ENCODE measurements at places on chromosomes 6 and 20. TPM values are rescaled to one million over a fixed set of nuclear protein-coding genes. Genes with fewer than 3 reads are reported as not detected.

Gene SEC63
- total RNA-seq: 73.4 TPM

Gene CYP39A1
- total RNA-seq: 6.3 TPM

Gene IPCEF1
- total RNA-seq: 5.7 TPM

DNA sequence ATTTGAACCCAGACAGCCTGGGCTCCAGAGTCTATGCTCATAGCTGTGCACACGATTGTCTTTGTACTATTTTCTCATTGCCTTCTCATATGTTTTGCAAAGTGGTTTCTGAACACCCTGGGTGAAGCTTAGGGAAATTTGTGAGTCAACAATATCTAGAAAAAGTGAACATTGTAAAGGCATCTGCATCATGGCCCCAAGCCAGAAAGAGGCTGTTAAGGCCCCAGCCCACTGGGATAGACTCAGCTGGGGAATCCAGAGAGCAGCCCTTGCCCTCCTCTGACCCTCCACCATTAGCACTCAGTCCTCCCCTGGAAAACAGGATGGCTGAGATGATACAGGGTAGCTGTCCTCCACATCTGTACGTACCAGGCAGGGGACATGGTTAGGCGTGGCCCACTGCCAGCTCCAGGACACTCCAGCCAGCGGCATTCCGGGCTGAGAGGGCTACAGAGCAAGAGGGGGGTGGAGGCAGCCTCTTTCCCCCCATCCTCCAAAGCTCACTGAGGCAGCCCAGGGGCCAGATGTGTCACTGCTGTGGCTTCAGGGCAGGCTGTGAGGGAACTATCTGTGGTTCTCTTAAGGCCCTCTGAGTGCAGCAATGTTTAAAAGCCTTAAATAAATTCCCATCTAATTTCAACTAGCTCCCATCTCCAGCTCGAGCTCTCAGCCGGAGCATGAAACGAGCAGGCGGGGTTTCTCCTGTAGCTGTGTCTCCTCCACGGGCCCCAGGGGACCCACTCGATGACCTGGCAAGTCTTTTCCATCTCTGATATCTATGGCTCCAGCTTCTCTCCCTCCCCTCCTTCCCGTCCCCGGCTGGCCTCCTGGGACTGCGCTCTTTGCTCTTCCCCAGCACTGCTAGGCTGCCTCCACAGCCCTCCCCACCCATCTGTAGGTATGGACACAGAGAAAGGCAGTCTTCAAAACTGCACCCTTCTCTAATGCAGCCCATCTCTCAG is 209.4 kb upstream of the LRFN2 start:
- DNase-seq: no peak

- no peak for DNase-seq
Observed at GRCh38 chr6:2179241-2179640, 66.2 kb downstream of the GMDS start.

- peak; percentile 92 for DNase-seq
Observed at GRCh38 chr6:16761471-16762267, 409 bp upstream of the ATXN1 start.

DNA sequence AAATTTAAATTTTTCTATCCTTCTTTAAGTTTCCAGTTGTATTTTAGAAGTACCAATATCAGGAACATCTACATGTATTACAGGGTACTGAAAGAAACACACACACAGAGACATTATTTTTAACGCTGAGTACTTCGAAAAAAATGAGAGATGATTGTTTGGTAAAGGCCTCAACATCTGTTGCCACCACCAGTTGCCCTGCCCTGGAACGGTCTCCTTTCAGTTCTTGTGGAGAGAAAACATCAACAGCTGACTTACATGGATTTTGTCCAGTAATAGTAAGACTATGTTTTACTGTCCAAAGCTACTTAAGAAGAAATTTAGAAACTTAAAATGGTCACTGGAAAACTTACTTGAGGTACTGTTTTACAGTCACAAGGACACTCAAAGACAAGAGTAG is 16.7 kb downstream of the HMGCLL1 start:
- no peak for DNase-seq

GRCh38 chr6:77776441-77776840 is 123.6 kb downstream of the MEI4 start:
- no peak for DNase-seq

DNA sequence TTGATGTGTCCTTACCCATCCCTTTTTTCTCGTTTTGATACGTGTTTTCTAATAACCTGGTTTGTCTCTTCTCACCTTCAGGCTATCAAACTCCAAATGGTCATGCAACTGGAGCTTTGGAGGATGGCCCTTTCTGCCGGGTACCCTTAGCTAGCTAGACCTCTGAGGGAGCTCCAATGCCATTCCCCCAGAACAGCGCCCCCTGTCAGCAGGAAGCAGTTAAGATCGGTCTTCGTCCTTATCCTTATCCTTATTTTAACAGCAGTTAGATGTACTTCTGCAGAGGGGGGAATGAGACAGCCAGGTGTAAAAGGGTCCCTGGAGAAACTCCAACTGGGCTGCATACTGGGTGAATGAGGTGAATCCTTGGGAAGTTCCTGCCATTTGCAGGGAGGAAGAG is 37.2 kb downstream of the SEL1L2 start:
- DNase-seq: no peak

DNA sequence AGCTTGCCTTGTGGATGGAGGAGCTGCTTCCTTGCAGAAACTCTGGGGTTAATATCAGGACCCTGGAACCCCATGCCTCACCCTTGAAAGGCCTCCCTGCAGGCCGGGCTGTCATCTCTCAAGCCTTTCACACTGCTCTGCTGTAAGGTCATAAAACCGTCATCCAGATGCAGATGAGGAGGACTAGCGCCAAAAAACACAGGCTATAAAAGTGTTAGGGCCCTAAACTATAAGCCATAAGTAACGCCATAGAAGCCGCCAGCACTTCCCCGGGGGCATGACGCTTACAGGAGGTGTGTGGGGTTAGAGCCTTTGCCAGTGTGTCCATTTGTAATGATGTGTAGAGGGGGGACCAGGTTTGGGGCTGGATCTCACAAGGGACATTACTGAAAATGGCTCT is 47.6 kb downstream of the CDH4 start:
- no peak for DNase-seq

Measured in body of pancreas (tissue), 4 donors.